Testis (tissue), 5 donors: ENCODE measurements at places on chromosomes 11 and 22. TPM values are rescaled to one million over a fixed set of nuclear protein-coding genes. Genes with fewer than 3 reads are reported as not detected.

MIOX gene
- polyA plus RNA-seq = not detected

SYT7 gene
- 5.9 TPM for polyA plus RNA-seq

LDHAL6A gene
- polyA plus RNA-seq = 13.0 TPM

OR5M8 gene
- polyA plus RNA-seq = not detected

APOL4 gene
- polyA plus RNA-seq = 4.3 TPM

RPUSD4 gene
- polyA plus RNA-seq = 27.5 TPM

APLNR gene
- polyA plus RNA-seq = 7.1 TPM

TNNI2 gene
- polyA plus RNA-seq = 8.6 TPM

SCN4B gene
- 4.9 TPM for polyA plus RNA-seq

LARGE1 gene
- 21.8 TPM for polyA plus RNA-seq

GLB1L2 gene
- polyA plus RNA-seq = 18.5 TPM

TRIM51G gene
- not detected for polyA plus RNA-seq

OR6T1 gene
- 0.71 TPM for polyA plus RNA-seq

ACAD8 gene
- 27.4 TPM for polyA plus RNA-seq

SCT gene
- 1.5 TPM for polyA plus RNA-seq
